Sigmoid colon (tissue), 7 donors: ENCODE measurements at places on chromosomes 6 and 20. TPM values are rescaled to one million over a fixed set of nuclear protein-coding genes. Genes with fewer than 3 reads are reported as not detected.
A peak's percentile ranks its signal among the peaks of the same experiment; 100 is the strongest.

- no peaks in the 10 kb centered on the region for H3K27me3 ChIP-seq
- H3K36me3 ChIP-seq: no peaks in the 10 kb centered on the region
- H3K4me1 ChIP-seq: no peaks in the 10 kb centered on the region
- no peak for DNase-seq
Measured at GRCh38 chr6:131096786-131097185, 33.7 kb upstream of the EPB41L2 start.

EFCAB8 gene
- total RNA-seq: not detected

DNA sequence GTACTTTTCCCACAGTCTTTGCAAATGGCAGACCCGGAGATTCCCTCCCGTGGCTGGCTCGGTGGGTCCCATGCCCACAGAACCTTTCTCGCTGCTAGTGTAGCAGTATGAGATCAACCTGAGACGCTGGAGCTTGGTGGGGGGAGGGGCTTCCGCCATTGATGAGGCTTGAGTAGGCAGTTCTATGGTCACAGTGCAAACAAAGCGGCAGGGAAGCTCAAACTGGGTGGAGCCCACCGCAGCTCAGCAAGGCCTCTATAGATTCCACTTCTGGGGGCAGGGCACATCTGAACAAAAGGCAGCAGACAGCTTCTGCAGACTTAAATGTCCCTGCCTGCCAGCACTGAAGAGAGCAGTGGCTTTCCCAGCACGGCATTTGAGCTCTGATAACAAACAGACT, 186.0 kb upstream of the KCNK16 start:
- H3K36me3 ChIP-seq: no peaks in the 10 kb centered on the region
- no peaks in the 10 kb centered on the region for H3K4me1 ChIP-seq
- no peak for DNase-seq

DNA sequence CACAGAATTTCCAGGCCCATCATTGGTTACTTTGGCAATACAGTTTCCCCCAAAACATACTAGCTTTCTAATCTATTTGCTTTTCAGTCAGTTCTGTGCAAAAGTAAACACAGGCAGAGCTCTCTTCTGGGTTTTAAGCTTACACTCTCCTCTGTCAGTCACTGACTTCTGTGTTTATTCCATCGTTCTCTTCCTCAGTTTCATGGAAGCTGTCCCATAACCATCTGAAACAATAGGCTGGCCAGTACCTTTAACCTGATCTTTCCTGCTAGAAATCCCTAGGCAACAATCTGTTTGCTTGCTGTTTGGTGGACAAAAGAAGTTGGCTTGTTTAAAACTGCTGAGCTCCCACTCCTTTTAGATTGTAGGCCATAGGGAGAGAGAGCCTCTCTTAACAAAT, 431.5 kb downstream of the HACE1 start:
- no peak for DNase-seq
- no peaks in the 10 kb centered on the region for H3K27me3 ChIP-seq
- H3K4me1 ChIP-seq: no peaks in the 10 kb centered on the region
- H3K36me3 ChIP-seq: no peaks in the 10 kb centered on the region
- H3K27ac ChIP-seq: no peak overlapping the region

GRCh38 chr6:3349388-3350251, 90.9 kb downstream of the PSMG4 start:
- H3K4me3 ChIP-seq: no peak overlapping the region
- no peak overlapping the region for H3K27ac ChIP-seq
- no peaks in the 10 kb centered on the region for H3K36me3 ChIP-seq
- H3K4me1 ChIP-seq: peaks cover 13% of the 10 kb centered on the region

GRCh38 chr20:11917663-11918062, at the start of gene BTBD3:
BTBD3 (plus strand) TSS chr20:11917893; CDS start chr20:11918276, 383 bp downstream.
- peak within 1 kb of the TSS; percentile 12 for H3K27ac ChIP-seq
- H3K36me3 ChIP-seq: peaks cover 2% of the 10 kb centered on the region
- peaks cover 33% of the 10 kb centered on the region for H3K4me1 ChIP-seq
- H3K4me3 ChIP-seq: peak within 1 kb of the TSS; percentile 33

ADGRF5 gene
- total RNA-seq: 15.0 TPM

DNA sequence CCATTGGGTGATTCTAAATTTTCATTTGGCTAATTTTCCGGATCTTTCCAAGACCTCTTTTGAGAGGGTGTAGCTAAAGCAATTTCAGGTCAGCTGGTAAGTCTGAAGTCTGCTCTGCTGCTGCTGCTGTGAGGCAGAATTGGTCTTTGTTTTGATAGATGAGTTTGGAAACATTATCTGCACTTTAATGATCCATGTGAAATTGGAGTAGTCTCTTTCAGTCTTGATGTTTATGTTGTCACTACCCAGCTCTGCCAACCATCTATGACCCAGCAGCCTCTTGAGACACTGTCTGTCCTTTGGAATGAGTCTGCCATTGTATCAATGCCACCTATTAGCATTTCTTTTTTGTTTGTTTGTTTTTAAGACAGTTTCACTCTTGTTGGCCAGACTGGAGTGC, 44.1 kb downstream of the TXNDC5 start:
- H3K4me1 ChIP-seq: no peaks in the 10 kb centered on the region
- no peaks in the 10 kb centered on the region for H3K27me3 ChIP-seq
- no peak for DNase-seq
- no peaks in the 10 kb centered on the region for H3K36me3 ChIP-seq
- no peak overlapping the region for H3K4me3 ChIP-seq

GRCh38 chr6:75213732-75214131, 7.9 kb upstream of the COL12A1 start:
- H3K4me1 ChIP-seq: peaks cover 8% of the 10 kb centered on the region
- H3K4me3 ChIP-seq: no peak overlapping the region
- no peak overlapping the region for H3K27ac ChIP-seq
- H3K27me3 ChIP-seq: no peaks in the 10 kb centered on the region

HCK gene
- 8.9 TPM for total RNA-seq

DNA sequence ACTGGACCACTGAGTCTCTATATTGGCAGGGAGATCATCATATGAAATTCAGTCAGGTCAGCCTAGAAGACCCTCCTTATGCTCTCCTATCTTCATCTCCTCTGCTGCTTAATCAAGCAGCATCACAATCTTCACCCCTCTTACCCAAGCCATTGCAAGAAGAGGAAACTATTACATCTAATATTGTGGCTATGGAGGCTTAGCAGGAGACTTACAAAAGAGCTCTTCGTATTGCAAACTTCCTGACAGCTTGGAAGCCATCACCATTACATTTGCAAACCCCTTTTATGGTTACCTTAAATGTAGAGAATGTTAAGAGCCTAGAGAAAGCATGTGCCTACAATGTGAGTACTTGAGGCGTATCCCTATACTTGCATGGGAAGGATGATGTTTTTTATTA, 87.2 kb upstream of the STXBP5 start:
- no peak overlapping the region for H3K27ac ChIP-seq
- H3K27me3 ChIP-seq: no peaks in the 10 kb centered on the region
- H3K36me3 ChIP-seq: no peaks in the 10 kb centered on the region
- H3K4me1 ChIP-seq: no peaks in the 10 kb centered on the region
- H3K4me3 ChIP-seq: no peak overlapping the region

- no peak for DNase-seq
- H3K36me3 ChIP-seq: peaks cover 57% of the 10 kb centered on the region
- H3K27ac ChIP-seq: no peak overlapping the region
- no peaks in the 10 kb centered on the region for H3K4me1 ChIP-seq
Measured at GRCh38 chr20:47227119-47227518, 129.4 kb downstream of the ZMYND8 start.

GRCh38 chr6:70857387-70858077, 99.3 kb downstream of the B3GAT2 start:
- no peak overlapping the region for H3K4me3 ChIP-seq
- DNase-seq: no peak
- H3K36me3 ChIP-seq: no peaks in the 10 kb centered on the region
- H3K27ac ChIP-seq: no peak overlapping the region
- no peaks in the 10 kb centered on the region for H3K4me1 ChIP-seq

DEFB123 gene
- total RNA-seq: not detected

OXT gene
- not detected for total RNA-seq

GRCh38 chr20:35238735-35239134, 12.2 kb downstream of the MMP24 start:
- no peak overlapping the region for H3K27ac ChIP-seq
- H3K4me3 ChIP-seq: no peak overlapping the region
